NCI-H1092 (cell line): ENCODE measurements at places on chromosomes 5 and 9.
A peak's percentile ranks its signal among the peaks of the same experiment; 100 is the strongest.

GRCh38 chr5:31523041-31523440 is 8.9 kb downstream of the DROSHA start:
- DNase-seq = no peak

DNA sequence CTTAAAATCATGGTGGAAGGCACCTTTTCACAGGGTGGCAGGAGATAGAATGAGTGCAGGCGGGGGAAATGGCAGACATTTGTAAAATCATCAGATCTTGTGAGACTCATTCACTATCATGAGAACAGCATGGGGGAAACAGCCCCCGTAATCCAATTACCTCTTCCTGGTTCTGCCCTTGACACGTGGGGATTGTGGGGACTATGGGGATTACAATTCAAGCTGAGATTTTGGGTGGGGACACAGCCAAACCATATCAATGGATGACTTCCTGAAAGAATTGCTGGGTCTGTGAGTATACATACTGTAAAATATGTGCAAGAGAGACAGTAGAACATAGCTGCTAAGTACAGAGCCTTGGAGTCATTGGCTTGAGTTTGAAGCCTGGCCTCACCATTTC is 47.0 kb downstream of the KIAA1958 start:
- DNase-seq = no peak

DNA sequence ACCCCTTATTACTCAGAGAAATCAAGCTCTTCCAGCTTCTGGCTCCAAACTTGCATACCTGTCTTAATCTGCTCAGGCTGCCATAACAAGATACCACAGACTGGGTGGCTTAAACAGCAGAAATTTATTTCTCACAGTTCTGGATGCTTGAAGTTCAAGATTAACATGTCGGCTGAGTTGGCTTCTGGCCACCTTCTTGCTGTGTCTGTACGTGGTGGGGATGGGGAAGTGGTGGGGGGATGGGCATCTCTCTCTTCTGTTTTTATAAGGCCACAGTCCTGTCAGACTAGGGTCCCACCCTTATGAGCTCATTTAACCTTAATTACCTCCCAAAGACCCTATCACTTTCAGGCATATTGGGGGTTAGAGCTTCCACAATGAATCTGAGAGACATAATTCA is 140.5 kb downstream of the SV2C start:
- DNase-seq = no peak

DNA sequence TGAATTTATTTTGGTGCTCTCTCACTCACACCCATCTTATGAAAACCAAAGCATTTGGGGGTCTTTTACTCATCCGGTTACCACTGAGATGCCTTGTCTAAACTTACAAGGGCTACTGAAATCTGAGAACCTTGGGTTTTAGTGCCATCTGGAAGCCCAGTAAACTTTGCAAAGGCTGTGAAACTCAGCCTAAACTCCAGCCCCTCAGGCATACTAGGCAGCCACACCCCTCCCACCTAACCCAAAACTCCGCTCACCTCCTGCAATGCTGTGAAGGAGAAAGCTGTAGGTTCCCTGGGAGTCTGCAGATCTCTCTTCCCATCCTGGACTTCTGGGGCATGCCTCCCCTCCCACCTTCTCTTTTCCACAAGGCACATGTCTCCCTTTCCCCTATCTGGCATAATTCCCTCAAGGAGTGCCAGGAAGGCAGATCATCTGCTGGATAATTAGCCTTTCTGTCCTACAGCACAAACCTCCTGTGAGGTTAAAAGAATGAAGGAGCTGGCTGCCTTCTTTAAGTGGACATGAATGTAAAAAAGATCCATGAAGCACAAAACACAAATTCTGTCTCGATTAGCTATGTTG is 71.5 kb upstream of the ANXA1 start:
- no peak for DNase-seq

DNA sequence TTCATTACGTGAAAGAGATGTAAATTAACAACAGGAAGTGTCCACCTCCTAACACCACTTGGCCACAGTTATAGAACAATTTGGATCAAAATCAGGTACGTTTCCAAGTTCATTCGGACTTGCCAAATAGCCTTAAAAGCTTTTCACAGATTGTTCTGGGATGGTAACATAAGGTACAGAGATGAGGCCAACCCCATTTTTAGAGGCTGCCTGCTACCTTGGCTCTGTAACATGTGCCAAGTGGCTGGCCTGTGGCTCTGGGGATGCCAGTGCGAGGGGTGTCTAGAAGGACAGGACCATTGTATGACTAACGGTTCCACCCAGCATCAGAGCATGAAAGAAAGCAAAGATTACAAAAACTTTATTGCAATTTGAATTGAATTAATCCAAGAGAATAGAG is 91.0 kb downstream of the LHFPL2 start:
- no peak for DNase-seq

GRCh38 chr5:119267958-119268386 is 87.8 kb upstream of the TNFAIP8 start:
- peak; percentile 87 for DNase-seq

GRCh38 chr9:114507726-114508125 is 2.5 kb upstream of the WHRN start:
- DNase-seq = peak; percentile 9
